ENCODE measurements at places on chromosomes 5 and 9. TPM values are rescaled to one million over a fixed set of nuclear protein-coding genes. Genes with fewer than 3 reads are reported as not detected.

GRCh38 chr5:115736004-115736689, 80.3 kb downstream of the CDO1 start:
- DNase-seq = no peak

GRCh38 chr9:522658-523057, 308.0 kb downstream of the DOCK8 start:
- no peak for DNase-seq

- peak; percentile 16 for DNase-seq
Observed at GRCh38 chr9:91898451-91899218, 51.4 kb downstream of the ROR2 start.

SPEF2 gene
- total RNA-seq = 11.5 TPM

- peak; percentile 15 for DNase-seq
Observed at GRCh38 chr5:149005077-149005892, 57.6 kb downstream of the SH3TC2 start.

CCL28 gene
- 32.3 TPM for total RNA-seq

ENG gene
- total RNA-seq = 94.3 TPM

DNA sequence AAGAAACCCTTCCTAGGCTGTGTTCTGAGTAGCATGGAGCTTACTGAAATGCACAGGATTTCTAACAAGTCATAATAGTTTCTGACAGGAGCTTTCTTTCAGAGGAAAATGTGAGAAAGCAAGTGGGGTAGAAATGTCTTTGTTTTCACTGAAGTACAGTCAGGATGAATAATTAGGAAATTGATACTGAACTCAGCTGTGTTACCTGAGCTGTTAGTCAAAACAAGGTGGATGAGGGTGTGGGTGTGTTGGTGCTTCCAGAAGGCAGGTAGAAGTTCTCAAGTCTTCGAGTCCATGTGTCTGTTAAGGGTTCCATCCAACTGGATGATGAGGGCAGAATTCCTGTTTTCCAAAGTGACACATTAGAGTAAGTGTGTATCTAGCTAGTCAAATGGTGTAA, 122.4 kb downstream of the BASP1 start:
- DNase-seq = no peak

GRCh38 chr5:6712142-6712576, 1.1 kb upstream of the TENT4A start:
- DNase-seq = no peak

ADAMTSL2 gene
- total RNA-seq = 14.0 TPM

DNA sequence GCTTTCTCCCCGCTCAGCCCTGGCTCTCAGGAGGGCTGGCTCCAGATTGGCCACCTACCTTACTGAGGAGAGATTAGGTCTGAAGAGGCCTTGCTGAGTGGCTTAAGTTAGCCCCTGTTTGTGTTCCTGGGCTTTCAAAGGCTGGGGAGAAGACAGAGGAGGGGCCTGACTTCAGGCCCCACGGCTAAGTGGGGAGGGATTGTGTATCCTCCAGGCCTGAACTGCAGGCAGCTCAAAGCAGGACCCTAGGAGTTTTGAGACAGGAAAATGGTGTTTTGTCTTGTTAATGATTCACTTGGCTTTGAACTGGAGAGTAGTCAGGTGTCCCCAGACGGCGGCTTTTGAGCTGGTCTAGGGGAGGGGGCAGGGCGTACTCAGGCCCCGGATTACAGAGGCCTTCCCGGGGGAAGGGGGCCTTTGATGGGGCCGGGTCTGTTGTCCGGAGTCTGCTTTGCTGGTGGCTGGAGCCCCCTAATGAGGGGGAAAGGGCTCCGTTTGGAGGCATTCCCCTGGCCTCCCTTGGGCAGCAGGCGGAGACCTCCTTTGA, 162.0 kb upstream of the SMIM23 start:
- no peak for DNase-seq
